Activated CD4-positive, alpha-beta T cell treated with anti-CD3 and anti-CD28 coated beads, Interleukin-2, amount 50 U/mL, for 24 hours (primary cell): ENCODE measurements at places on chromosomes 13 and 19.

GRCh38 chr19:739998-740715 is 10.8 kb upstream of the MISP start:
- no peak for DNase-seq

GRCh38 chr13:54124700-54125099 is 1096.1 kb downstream of the OLFM4 start:
- no peak for DNase-seq

- no peak for DNase-seq
Measured at GRCh38 chr13:65638572-65639168, 1591.5 kb downstream of the PCDH9 start.

DNA sequence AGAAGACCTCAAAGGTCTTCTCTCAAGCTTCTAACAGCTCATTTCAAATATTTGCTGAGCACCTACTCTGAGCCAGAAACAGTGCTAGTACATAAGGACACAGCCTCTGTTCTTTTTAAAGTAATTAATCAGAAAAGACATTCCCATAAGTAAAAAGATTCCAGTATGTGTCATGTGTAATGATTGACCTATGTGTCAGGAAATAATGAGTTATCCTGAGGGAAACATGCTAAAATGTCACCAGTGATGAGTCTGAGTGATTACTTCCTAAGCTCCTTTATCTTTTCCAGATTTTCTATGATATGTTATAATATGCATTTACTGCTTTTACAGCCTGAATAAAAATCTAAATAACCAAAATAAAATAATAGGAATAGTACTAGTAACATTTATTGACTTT is 107.6 kb downstream of the SLC25A15 start:
- DNase-seq = no peak

GRCh38 chr13:65343898-65344663 is 1886.1 kb downstream of the PCDH9 start:
- no peak for DNase-seq

DNA sequence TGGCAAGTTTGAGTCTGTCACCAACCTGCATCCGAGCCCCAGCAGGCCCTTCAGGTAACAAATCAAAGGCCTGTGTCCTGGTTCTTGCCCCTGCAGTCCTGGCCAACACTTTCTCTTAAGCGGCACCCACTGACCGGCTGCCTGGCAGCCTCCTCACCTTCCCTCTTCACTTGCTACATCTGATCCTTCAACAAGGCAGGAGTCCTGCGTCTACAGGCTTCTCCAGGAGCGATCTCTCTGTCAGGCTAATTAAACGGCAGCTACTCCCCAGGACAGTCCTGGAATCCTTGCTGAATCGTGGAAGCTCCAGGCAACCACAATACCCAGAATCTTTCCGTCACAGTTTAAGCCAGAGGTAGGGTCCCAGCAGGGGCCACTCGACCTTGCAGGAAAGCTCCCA is 41.1 kb upstream of the GAS6 start:
- no peak for DNase-seq

- DNase-seq = no peak
Measured at GRCh38 chr19:21117041-21117907, 24.6 kb upstream of the ZNF431 start.
